Left renal cortex interstitium (tissue), 4 donors: ENCODE measurements at places on chromosomes 6 and 20.

GRCh38 chr6:163344411-163344810 lies 70.1 kb upstream of the QKI start:
- no peak for DNase-seq

DNA sequence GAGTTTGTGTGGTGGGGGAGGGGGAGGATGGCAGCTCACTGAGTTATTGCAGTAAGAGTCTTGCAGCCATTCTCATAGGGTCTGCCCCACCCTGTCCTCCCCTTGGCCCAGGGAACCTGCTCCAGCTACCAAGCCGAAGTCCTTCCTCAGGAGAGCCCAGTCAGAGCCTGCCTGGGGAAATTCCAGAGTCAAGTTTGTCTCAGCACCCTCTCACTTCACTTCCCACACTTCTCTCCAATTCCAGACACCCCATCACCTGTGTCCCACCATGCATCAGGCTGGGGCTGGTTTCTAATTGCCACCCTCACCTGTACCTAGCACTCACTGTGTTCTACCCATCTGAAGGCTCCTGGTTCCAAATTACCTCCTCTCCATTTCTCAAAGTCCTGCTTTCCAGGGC lies 10.3 kb upstream of the SLC22A16 start:
- DNase-seq = no peak

GRCh38 chr6:20572940-20573339 lies 38.7 kb downstream of the CDKAL1 start:
- DNase-seq = no peak

GRCh38 chr6:122202576-122203137 lies 196.8 kb upstream of the HSF2 start:
- no peak for DNase-seq

DNA sequence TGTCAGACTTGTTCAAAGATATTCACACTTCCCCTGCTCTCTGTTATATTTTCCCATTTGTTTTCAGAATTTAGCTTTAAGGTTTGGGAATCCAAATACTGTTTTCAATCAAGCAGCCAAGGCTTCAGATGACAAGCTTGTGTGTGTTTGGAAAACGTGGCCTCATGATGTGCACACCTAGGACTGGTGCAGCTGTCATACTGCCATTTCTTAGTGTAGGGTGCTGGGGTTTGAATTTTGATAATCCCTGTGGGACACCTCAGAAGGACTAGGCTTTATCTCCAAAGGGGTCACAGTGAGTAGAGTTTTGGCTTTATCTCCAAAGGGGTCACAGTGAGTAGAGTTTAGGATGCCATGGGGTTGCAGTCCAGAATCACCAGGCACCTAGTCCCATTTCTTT lies 65.3 kb upstream of the JAG1 start:
- DNase-seq = no peak

DNA sequence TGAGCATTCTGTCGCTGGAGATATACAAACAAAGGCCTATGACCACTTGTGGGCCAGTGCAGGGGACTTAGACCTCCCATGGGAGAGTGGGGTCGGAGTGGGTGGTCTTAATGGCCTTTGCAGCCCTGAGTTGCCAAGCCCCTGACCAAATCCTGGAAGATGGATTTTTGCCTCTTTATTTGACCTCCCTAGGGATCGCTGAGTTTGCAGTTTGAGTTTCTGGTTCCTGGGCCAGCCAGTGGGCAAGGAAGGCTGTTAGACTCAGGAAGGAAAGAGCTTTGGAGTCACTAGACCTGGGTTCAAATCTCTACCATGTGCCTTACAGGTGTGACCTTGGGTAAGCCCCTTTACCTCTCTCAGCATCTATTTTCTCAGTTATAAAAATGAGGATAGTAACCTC lies 94.1 kb downstream of the CD40 start:
- DNase-seq = no peak

- no peak for DNase-seq
Measured at GRCh38 chr6:98142839-98143238, 691.5 kb upstream of the POU3F2 start.

GRCh38 chr20:57904314-57905105 lies 194.7 kb upstream of the PMEPA1 start:
- DNase-seq = no peak

- DNase-seq = no peak
Measured at GRCh38 chr6:127481111-127481510, 21.9 kb upstream of the KIAA0408 start.

DNA sequence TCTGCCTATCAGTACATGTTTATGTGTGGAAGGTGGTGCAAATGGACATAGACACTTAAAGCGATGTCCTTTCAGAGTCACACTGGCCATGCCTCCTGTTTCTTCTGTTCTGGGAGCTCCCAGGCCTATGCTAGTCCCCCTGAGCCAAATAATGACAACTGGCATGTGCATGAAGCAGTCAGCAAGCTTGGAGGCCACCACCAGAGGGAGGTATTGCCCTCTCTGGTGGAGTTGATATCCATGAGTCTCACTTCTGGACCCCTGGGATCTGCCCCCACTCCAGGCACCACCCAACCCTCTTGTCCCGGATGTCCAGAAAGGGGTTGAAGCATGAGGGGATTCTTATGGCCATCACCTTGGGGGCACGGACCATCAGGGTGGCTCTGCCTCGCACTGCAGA lies 172.2 kb downstream of the AIG1 start:
- DNase-seq = no peak

GRCh38 chr6:44388135-44388487 lies 605 bp downstream of the CDC5L start:
- peak; percentile 8 for DNase-seq

DNA sequence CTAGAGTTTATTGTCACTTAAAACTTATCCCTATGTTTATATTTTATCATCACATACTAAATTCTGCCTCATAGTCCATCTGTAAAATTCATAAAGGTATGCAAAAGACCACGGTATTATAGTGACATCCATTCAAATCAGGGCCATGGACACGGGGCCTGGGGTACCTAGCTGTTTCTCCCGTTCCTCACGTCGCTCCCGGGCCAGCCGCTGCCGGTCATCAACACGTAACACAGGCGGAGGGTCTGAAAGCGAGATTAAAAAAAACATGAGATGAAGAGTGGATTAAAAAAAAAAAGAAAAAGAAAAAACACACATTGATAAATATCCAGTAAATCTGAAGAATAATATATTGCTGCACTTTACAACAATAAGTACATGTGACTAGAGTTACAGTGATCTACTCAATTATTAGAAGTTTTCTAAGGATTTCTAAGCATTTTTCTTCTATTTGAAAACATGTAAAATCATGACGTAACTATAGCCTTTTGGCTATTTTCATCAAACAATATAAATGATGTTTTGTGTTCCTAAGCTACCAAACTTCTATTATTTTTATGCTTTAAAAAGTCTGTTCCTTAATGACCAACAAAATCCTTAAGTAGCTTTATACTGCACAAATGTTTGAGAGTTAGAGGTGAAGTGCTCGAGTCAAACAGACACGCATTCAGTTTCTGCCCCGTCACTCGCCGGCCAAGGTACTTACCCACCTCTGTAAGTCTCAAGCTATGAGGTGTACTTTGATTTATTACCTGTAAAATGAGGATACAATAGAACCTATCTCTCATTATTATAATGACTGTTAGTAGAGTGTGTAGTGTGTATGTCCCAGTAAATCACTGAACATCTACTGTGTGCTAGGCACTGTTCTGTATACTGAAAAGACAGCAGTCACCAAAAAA lies 122.1 kb upstream of the BCLAF1 start:
- DNase-seq = no peak

GRCh38 chr6:153957394-153957793 lies 81.6 kb upstream of the OPRM1 start:
- DNase-seq = no peak

DNA sequence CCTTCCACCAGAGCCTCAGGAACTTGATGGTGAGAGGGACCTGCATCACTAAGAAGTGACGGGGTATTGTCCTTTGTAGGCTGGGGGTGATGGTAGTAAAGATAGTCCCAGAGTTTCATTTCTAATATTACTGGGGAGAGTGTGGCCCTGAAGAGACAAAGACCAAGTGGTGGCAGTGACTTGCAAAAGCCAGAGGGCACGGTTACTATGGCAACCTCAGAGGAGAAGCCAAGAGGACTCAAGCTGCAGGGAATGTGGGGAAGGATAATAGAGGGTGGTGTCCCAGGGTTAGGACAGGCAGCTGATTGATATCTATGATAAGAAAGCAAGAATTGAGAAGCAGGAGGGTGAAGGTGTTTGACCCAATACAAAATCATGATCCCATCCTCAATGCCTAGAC lies 42.5 kb downstream of the HLA-G start:
- DNase-seq = no peak

DNA sequence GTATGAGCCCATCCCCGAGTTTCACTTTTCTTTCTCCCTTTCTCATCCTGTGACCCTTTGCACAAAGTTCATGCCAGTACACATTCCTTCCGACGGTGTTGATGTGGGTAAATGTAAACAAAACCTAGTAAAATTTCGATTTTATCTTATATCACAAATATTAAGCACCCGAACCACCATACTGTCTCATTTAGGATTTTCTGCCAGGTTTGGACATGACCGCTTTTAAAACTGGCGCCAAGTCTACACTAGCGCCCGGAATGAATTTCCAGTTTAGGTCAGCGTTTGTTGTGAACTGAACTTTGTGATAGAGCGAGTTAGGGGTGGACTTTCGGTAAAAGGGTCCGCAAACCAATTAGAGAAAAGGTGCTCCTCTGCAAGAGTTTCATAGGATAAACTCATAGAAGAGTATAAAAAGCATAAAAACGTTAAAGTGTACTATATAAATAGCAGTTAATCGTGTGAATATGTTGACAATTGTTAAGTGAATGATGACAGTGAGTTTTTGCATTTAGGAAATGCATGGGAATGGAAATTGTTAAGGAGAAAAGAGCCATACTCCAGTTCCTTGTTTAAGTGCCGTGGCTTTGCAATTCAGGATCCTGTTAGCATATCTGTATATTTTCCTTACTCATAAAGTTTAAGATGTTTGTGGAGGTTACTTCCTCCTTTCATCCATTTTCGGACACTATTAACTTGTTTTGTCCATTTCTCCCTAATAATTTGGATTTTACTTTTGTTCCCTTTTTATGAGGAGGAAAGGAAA lies 937 bp downstream of the AKAP7 start:
- peak; percentile 24 for DNase-seq

- no peak for DNase-seq
Measured at GRCh38 chr6:165819394-165819793, 156.4 kb upstream of the PDE10A start.

GRCh38 chr6:168988801-168989200 lies 264.8 kb downstream of the THBS2 start:
- no peak for DNase-seq

DNA sequence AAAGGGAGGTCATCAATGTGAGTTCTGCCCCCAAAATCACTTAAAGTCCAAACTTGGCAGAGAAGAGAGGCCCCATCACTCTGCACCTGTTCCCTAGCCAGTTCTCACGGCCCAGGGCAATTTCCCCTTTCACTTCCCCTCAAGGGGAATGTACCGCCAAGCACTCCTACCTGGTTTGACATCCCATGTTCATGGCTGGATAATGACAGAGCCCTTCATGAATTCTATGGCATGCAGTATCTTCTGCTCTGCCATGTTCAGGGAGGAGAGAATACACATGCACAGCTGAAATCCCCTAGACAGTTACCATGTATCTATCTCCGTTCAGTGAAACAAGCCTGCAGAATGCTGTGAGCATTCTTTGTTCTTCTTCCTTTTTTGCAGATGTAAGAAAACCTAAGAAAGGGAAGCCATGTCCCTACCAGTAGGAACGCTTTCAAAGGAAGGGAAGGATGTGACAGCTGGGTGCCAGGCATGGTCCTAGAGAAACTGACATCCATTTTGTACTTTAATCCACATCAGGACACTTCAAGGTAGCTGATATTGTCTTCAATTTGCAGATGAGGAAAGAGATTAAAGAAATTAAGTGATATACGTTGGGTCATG lies 79.8 kb upstream of the ARID1B start:
- DNase-seq = no peak

- no peak for DNase-seq
Measured at GRCh38 chr6:133179481-133179880, 61.7 kb upstream of the EYA4 start.

GRCh38 chr6:17442196-17442595 lies 48.8 kb downstream of the CAP2 start:
- DNase-seq = no peak

DNA sequence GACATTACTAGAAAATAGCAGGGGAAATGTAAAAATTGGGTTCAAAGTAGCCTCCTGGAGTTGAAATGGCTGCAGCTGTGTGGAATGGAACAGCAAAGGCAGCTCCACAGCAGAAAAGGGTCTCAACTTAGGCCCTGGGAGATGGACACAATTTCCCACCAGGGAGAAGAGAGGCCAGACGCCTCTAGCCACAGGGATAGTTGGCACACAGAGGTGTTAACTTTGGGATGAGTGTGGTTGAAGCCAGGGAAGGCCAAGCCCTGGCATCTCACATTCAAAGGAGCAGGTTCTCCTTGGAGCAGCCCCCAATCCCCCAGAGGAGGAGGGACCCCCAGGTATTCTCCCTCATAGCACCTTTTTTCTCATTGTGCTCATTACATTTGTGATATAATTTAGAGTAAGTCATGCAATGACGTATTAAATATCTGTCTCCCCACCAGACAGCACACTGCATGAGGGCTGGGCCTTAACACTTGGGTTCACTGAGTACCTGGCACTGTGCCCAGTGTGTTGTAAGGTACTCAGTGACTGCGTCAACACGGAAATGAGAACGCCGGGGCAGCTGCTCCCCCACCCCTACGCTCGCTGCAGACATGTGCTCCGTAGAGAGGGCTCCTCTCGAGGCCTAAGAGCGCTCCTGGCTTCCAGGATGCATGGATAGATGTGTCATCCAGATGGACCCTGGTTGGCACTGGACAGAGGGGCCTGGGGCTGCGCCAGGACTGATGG lies 76.0 kb upstream of the CD93 start:
- DNase-seq = no peak

GRCh38 chr6:148328876-148329555 lies 13.6 kb upstream of the SASH1 start:
- DNase-seq = no peak
